Esophagus mucosa (tissue), 1 donor: ENCODE measurements at places on chromosomes 6 and 20. TPM values are rescaled to one million over a fixed set of nuclear protein-coding genes. Genes with fewer than 3 reads are reported as not detected.

DNA sequence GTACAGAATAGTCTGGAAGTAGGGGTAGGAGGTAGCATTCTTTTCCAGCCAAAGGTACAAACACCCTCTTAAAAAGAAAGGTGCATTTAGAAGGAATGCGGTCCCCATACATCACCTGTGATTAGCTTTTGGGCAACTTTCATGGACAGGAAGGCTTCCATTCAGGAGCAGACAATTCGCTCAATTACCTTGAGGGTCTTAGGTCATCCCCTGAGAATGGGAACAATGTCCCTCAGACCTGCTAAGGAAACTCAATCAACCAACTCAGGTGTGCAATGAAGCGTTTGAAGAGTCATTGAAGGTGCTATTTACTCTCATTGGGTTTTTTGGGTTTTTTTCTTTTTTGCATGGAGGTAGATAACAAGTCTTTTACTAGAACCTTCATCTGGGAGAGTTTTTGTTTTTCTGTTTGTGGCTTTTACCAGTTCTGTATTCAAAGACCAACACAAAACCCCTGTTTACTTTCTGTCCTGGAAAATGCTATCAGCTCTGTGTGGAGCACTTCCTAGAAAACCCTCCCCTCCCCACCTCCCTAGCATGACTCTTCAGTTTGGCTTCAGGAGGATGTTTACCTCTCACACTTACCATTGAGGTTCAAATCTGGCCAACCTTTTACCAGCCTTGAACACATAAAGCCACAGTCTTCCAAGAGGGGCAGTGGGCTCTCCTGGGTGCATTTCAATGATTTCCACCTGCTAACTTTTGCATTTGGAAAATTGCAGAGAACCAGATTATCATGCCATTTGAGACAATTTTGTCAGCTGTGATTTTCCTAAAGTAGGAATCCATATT, 271.2 kb upstream of the PRDM1 start:
- ATAC-seq = no peak

Gene IBTK
- total RNA-seq = 25.2 TPM

Gene C20orf141
- not detected for total RNA-seq

Gene ACSS1
- total RNA-seq = 6.7 TPM

DNA sequence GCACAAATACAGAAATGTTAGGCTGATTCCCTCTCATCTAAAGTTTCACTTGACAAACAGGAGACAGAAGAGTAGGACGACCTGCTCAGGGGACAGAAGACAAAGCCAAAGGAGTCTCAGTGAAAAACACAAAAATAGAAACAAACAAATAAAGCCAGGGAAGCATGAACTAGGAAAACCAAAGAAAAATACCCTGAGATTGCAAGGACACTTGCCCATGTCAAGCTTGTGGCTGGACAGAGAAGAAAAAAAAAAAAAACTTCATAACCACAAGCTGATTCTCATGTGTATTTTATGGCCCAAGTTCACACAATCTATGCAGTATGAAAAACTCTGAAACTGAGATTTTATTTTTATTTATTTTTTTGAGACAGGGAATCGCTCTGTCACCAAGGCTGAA, 85.6 kb upstream of the BEND6 start:
- no peak for ATAC-seq

GRCh38 chr20:48621376-48622078, 206.3 kb downstream of the PREX1 start:
- peak; percentile 35 for ATAC-seq

Gene SMIM26
- 57.7 TPM for total RNA-seq

DNA sequence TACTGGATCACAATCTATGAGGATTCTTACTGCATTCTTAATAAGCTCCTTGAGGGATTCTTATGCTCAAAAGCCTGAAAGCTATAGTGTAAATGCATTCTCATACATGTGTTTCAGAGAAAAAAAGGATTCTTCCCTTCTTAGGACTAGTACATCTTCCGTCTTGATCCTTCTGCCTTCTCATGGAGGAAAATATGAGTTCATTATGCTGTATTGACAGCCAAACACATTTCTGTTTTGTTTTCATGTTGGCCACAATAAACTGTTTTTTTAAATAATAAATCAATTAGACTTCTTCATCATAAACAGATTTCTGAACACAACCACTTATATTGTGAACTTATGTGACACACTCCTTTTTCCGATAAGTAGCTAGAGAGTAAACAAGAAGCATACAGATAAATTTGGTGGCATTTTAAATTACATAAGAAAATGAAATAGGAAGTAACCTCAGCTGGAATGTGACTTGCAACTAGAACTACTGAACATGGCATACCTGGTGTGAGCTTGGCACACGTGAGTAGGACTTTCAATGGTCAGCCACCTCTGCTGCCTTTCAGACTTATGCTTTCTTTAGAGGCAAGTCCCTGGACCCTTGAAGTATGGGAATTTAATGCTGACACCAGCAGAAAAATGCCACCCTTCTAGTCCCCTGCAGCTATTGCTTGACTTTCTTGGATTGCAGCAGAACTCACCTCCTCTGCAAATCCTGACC, 350.4 kb downstream of the BCKDHB start:
- no peak for ATAC-seq

- ATAC-seq = no peak
Measured at GRCh38 chr6:128275030-128275429, 245.4 kb downstream of the PTPRK start.

Gene FNDC1
- total RNA-seq = 0.12 TPM

Gene POM121L2
- not detected for total RNA-seq

Gene ZNF311
- total RNA-seq = 1.1 TPM

Gene RGS19
- total RNA-seq = 6.1 TPM

DNA sequence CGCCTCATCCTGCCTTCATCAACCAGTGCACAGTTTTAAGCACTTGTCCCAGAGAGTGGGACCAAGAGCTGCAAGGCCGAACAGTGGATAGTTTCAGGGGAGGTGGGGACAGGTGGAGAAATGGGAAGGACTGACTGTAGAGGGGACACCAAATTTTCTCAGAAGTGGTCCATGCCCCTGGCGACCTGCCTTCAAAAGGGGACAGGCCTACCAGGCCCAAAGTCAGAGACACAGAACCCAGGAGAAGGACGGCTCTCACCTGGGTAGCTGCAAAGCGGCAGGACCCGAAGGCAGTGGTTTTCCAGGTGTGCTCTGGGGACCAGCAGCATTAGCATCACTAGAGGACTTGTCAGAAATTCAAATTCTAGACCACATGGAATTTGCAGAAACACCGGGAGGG, 5.8 kb downstream of the TFEB start:
- ATAC-seq = no peak

DNA sequence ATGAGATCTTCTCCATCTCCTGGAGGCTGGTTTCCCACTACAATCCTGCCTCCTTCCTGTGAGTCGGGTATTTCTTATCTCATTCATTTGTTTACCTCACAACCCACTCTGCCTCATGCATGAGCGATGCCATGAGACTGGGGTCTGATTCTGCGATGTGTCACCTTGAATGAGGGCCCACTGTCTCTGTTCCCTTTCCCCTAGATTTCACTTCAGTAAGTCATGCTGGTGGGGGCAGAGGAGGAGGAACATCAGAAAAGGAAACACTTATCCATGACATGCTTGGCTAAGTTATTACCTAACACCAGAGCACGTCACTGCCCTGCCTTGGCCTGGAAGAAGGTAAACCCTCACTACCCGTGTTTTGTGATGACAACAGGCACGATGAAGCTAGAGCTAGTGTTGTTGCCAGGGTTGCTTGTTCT, 337.4 kb upstream of the PRDM1 start:
- peak; percentile 76 for ATAC-seq

- peak; percentile 49 for ATAC-seq
Measured at GRCh38 chr6:21586740-21587178, 6.8 kb upstream of the SOX4 start.

Gene PMEPA1
- 2.7 TPM for total RNA-seq

GRCh38 chr20:47370850-47371782, 14.6 kb upstream of the ZMYND8 start:
- ATAC-seq = no peak

Gene DUSP15
- total RNA-seq = 0.64 TPM

- ATAC-seq = peak; percentile 73
Measured at GRCh38 chr6:72182337-72183246, 296.2 kb downstream of the RIMS1 start.

Gene ECT2L
- total RNA-seq = not detected

GRCh38 chr20:10940941-10941340, 267.1 kb upstream of the JAG1 start:
- ATAC-seq = no peak

Gene NOX3
- not detected for total RNA-seq

- peak; percentile 63 for ATAC-seq
Measured at GRCh38 chr6:127397729-127398630, 54.6 kb upstream of the ECHDC1 start.

GRCh38 chr6:22800451-22800850, 231.1 kb downstream of the HDGFL1 start:
- ATAC-seq = no peak

Gene CCN6
- not detected for total RNA-seq

DNA sequence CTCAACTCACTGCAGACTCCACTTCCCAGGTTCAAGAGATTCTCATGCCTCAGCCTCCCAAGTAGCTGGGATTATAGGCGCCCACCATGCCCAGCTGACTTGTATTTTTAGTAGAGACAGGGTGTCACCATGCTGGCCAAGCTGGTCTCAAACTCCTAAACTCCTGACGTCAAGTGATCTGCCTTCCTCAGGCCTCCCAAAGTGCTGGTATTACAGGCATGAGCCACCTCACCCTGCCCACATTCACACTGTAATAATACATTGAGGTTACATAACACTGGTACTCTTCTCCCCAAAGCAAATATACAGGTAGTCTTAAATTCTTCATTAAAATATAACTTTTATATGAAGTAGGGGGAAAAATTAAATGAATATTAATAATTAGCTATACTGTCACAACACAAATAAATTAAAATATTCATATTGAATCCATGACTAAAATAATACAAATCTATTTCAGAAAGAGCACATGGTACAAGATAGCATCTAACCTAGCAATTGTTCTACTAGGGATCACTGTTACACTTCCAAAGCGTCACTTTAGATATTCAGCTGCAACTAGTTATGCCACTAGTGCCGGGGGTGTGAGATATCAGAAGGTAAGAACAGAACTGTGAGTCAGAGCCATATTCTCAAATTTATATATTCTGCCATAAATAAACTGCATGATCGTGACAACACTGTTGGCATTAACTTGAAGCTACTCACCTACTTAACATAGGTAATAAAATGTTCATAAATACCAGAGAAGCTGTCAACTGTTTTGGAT, 169.1 kb upstream of the SHLD1 start:
- ATAC-seq = no peak

DNA sequence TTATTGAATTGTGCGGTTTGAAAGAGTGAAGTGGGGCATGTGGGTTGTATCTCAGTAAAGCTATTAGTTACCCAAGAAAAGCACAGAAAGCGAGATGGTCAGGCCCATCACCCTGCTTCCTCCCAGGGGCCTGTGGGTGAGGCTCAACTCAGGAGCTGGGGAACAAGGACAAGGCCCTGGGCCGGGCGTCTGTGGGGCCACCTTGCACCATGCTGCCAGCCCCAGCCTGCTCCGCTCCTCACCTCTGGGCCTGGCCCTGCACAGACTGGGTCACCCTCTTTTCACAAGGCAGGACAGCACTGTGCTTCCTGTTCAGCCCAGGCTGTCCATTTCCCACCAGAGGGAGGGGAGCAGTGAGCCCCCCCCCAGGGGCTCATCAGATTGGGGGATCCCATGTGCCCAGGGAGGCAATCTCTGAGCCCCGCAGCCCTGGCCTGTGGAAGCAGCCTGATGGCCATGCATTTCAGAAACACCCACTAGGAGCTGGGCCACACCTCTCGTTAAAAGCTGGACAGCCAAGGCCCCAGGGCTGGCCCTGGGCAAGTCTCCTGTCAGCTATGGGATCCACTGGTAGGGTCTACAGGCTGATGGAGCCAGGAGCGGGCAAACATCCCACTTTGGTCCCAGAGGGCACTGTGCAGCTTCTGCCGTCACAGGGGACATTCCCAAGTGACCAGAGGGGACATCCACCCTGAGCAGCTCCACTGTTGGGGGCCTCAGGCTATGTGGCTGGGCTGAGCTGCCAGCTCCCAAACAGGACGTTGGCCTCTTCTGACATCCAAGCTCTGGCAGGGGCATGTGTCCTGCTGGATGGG, 55.9 kb downstream of the YTHDF1 start:
- ATAC-seq = no peak

Gene BTN1A1
- total RNA-seq = not detected

Gene MBOAT1
- 6.3 TPM for total RNA-seq

DNA sequence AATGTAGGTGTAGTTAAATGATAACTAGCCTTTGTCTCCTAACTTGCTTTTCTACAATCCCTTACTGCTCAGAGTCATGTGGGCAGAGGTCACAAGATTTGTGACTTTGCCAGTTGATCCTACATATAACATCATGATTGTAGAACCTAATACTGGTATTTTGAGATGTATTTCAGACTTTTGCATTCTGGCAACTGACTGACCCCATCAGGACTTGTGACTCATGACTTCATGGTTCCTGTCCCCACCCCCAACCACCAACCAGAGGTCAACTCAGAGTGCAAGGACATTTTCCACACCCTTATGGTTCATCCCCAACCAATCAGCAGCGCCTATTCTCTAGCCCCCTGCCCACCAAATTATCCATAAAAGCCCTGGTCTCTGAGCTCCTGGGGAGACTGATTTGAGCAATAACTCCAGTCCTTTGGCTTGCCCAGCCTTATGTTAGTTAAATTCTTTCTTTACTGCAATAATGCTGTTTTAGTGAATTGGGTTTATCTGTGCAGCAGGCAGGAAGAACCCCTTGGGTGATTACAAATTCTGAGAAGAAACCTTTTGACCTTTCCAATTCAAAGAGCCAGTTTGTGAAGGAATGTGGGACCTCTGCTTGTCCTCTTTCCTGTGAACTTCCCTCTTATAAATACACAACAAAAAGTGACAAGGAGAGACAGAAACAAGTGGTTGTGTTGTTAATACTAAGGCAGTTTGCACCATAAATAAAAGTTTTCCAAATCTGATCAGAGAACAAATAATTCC, 588.7 kb downstream of the UTRN start:
- ATAC-seq = no peak

DNA sequence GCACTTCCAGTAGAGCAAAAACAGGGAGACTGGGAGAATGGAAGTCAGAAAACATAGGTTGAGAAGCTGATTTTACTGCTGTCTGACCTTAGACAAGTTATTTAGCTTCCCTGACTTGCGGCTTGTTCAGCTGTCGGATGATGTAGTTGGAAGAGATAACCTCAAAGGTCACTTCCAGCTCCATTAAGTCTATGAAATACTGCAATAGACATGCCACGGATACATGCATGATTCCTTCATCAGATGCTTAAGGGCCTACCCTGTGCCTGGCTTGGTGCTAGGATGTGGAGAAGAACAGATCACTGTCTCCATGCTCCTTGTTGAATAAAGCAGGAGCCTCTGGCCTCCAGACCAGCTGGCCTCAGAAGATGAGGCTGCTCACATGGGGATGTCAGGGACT, 43.7 kb downstream of the FYN start:
- no peak for ATAC-seq
